ENCODE measurements at places on chromosomes 12 and 14.

- DNase-seq, result no peak
Observed at GRCh38 chr14:74586681-74587362, 25.2 kb downstream of the LTBP2 start.

GRCh38 chr12:50218386-50218785, 51.2 kb upstream of the CERS5 start:
- DNase-seq, result no peak

- DNase-seq, result no peak
Observed at GRCh38 chr12:132881818-132882217, 5.6 kb downstream of the CHFR start.

GRCh38 chr14:55893705-55894104, 224.5 kb upstream of the PELI2 start:
- no peak for DNase-seq

GRCh38 chr14:22850944-22851764, 14.8 kb downstream of the MMP14 start:
- no peak for DNase-seq

GRCh38 chr14:101125719-101126651, 222.5 kb upstream of the RTL1 start:
- no peak for DNase-seq

DNA sequence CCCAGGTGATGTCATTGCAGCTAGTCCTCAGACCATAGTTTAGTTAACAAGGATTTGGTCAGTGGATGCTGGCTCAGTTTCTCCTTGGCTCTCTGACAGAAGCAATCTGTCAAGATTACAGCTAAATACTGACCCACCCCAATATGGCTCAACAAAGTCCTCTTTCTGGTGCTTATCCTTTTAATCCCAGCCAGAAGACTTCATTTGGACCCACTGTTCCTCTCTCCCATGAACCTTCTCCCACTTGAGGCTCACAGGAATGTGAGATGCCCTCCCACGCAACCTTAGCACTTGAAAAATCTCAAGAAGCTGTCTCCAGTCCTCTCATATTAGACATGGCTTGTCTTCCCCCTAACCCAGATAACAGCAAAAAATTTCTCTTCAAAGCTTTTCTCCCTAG, 47.7 kb downstream of the C12orf50 start:
- DNase-seq, result no peak

DNA sequence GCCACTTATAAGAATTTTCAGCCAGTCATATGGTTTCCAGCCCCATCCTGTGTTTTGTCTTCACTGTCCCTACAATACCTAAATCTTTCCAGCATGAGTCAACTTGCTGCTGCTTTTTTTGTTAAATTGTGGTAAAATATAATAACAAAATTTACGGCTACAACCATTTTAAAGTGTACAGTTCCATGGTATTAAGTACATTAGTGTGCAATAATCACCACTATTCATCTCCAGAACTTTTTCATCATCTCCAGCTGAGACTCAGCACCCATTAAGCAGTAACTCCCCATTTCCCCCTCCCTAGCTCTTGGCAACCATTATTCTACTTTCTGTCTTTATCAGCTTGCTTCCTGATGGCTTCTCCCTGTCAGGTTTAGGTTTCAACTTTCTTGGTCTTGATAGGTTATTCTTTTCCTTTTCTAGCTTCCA, 39.1 kb downstream of the FRS2 start:
- no peak for DNase-seq

- no peak for DNase-seq
Observed at GRCh38 chr14:91405724-91406435, 11.7 kb downstream of the CCDC88C start.

DNA sequence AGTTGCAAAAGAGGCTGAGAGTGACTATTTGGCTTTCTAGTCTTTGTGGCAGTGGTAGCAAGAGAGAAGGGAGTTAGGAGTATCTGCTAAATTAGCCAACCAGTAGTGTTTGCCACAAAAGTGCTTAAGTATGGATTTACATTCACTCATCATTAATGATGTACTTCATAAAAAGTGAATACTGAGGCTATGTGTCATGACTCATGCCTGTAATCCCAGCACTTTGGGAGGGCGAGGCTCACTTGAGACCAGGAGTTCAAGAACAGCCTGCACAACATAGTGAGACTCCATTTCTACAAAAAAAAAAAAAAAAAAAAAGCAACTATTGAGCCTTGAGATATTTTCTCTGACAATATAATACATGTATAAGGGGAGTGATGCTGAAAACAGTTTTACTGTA, 36.8 kb downstream of the CCDC177 start:
- no peak for DNase-seq

DNA sequence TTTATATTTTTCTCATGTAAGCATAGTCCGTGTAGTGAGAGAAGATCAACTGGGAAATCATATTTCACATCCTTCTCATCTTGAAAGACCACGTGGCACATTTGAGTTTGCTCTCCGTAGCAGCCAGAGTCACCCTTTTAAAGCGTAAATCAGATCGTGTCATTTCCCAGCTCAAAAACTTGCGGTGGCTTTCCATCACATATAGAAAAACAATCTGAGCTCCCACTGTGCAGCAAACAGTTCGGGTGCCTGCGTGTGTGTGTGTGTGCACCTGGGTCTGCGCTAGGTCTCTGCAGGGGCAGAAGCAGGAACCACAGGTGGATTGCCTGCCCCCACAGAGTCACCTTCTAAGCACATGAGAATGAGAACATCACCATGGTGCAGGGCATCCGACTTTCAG, 338.2 kb downstream of the TRHDE start:
- no peak for DNase-seq
